ENCODE measurements at places on chromosomes 7 and 10.

- DNase-seq: no peak
These were observed 89.2 kb upstream of the BTBD16 start for GRCh38 chr10:122181876-122182275.

DNA sequence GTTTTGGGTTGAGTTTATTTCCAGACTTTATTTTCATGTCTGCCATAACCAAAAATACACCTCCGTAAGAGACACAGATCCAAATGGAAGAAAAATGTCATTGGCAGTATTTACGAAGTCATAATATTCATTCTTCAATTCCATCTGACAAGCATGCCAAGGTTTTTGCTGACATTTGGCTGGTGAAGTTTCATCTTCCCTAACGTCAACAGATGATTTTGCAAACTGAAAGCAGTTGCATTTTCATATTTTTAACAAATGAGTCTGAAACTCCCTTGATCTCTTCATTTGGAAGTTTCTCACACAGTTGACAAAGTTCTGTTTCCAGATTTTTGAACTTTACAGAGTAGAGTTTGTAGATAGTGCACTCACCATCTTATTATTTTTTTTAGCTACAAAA lies 114.5 kb downstream of the CALN1 start:
- no peak for DNase-seq

GRCh38 chr10:124072106-124072505 lies 21.3 kb downstream of the CHST15 start:
- DNase-seq: no peak

- no peak for DNase-seq
These were observed 100.7 kb downstream of the OSBPL3 start for GRCh38 chr7:24879291-24879690.

DNA sequence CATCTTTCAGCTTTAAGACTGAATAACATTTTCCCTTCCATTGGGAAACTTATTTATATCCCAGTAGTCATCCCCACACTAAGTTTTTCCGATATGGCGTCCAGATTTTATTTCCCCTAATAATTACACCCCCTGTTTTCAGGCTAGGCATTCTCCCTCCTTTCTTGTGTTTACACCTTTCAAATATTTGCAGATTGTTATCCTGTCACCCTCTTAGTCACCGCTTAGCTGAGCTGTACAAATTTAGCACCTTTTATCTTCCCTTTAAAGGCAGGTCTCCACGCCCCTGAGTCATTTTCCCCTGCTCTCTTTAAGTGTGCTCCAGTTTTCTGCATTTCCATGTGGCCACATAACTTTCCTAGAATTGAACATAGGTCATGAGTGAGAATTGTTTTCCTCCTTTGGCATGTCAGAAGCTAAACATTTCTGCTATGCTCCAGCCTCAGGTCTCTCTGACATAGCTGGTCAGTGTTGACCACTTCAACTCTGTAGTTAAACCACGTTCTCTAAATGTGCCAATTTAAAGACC lies 47.4 kb downstream of the LRRC4 start:
- no peak for DNase-seq

- DNase-seq: no peak
These were observed 4.1 kb downstream of the BLNK start for GRCh38 chr10:96267234-96267705.

Measured in activated naive CD4-positive, alpha-beta T cell treated with Interleukin-2 at 50 U/mL for 16 hours (primary cell).